ENCODE measurements at places on chromosomes 1 and 21.
A peak's percentile ranks its signal among the peaks of the same experiment; 100 is the strongest.

GRCh38 chr1:226111883-226112261, 49.4 kb downstream of the H3-3A start:
- DNase-seq: no peak

DNA sequence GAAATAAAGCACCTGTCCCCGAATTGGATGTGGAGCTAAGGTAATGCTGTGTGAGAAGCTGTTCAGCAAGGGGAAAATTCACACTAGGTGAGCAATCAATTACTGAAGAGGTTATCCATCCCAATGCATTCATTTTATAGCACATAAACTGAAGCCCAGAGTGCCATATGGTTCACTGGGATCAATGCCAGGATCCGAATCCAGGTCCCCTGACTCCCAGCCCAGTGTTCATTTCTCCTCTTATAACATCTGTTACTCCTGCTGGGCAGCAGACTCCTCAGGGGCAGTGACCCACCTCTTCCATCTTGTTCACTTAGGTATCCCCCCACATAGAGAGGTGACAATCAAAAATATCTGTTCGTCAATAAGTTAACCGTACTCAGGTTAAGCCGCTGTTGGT, 13.2 kb upstream of the SEC16B start:
- peak; percentile 95 for DNase-seq

GRCh38 chr21:32382108-32382644, 10.6 kb downstream of the URB1 start:
- no peak for DNase-seq

- DNase-seq: peak; percentile 44
These were observed 622 bp downstream of the ELK4 start for GRCh38 chr1:205631010-205631767.

DNA sequence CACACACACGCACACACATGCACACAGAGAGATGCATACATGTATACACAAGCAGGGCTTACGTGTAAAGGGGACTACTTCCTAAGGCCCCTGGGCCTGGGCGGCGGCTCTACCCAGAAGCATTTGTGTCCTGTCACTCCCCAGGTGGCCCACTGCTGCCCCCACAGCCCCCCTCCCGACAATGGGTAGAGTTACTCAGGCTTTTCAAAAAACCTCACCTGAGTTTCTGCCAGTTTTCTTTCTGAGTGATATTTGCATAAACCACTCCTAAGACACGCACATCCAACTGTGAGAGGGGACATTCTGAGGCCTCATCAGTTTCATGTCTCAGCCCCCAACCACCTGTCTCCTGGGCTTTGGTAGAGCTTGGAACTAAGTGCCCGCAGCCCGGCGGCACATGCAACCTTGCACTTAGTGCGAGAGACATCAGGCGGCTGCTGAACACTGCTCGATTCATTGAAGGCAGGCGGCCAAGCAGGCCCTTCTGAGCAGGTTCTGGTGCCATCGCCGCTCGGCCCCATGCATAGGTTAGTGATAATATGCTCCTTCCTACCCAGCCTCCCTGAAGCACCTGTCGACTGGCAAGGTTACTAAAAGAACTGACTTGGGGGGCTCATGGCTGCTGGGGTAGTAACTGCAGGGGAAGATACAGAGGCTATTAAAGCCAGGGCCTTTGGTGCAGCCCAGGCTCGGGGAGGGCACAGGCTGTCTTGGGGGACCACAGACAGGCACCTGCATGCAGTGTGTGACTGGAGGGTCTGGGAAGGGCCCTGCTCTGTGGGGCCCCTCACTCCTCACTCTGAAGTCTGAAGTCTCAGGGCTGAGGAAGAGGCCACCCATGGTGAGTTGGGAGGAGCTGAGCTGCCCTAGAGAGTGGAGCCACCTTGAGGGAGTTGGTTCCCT, 364.2 kb upstream of the VAMP3 start:
- no peak for DNase-seq

- no peak for DNase-seq
These were observed 16.2 kb upstream of the SERINC2 start for GRCh38 chr1:31396633-31397351.

DNA sequence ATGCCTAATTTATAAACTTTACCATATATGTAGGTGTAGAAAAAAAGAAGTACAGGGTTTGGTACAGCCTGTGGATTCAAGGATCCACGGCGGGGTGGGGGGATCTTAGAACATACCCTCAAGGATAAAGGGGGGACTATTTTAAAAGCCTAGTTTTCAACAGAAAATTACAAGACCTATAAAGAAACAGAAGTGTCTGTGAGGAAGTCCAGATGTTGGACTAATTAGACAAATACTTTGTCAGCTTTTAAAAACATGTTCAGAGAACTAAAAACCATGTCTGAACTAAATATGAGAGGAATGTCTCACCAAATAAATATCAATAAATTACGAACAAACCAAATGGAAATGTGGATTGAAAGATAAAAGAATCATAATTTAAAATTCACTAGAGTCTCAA, 51.6 kb downstream of the TRMT1L start:
- DNase-seq: no peak

DNA sequence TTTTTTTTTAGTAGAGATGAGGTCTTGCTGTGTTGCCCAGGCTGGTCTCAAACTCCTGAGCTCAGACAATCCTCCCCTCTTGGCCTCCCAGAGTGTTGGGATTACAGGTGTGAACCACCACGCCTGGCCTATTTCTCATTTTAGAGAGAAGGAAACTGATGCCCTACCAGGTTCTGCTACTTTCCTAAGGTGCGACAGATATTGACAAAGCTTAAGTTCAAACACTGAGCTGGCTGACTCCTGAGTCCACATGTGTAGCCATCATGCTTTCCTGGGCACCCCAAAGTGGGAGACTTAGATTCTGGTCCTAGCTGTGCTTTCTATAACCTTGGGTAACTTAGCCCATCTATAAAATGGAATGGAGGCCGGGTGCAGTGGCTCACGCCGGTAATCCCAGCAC, 5.1 kb upstream of the TMEM222 start:
- DNase-seq: no peak

DNA sequence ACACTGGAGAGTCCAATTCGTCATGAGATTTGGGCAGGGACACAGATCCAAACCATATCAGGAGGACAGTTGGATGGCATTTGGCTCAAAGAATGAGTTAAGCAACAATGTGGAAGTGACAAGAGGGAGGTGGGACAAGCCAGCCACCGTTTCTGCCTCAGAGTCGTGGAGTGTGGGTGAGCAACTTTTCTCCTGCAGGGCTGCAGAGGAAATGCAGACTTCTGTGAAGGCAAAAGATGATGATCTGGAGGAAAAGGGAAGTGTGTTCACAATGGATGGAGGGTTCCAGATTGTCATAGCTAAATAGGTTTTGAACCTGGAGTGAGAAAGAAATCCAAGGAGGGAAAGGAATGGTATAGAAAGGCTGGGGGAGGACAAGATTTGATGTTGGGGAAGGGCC, 16.4 kb upstream of the KANK4 start:
- DNase-seq: no peak

- DNase-seq: no peak
These were observed 41.3 kb downstream of the DYRK1A start for GRCh38 chr21:37407719-37408420.

GRCh38 chr1:5571861-5572401, 420.3 kb downstream of the NPHP4 start:
- DNase-seq: no peak

DNA sequence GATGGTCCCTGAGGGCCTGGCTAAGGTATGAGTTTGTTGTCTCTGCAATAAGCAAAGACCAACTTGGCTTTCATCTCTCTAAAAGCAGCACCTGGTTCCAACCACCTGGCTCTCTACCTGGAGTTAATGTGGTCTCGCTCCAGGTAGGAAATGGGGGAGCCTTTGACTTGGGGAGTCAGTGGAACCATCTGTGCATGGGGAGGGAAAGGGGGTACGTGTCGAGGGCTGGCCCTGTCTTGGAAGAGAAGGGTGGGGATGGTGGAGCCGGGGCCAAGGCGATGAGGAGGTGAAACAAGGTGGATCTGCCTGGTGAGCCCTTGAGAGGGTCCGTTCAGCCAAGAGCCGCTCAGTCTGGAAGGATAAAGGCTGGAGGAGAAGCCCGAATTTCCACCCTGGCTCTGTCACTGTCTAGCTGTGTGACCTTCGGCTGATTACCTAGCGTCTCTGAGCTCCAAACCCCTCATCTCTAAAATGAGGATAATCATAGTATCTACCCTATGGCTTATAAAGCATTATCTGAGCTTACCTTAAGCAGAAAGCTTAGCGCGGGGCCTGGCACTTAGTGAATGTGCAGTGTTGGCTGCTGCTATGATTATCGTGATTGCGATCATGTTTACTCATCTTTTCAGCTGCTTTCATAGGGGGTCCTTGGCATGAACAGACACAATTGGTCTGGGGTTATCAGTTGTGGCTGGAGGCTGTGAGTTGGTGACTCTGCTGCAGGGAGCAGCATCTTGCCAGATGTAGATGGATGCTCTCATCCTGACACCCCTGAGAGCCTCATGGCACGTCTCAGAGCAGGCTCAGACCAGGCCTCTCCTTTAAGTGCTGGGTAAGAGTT, 78.7 kb downstream of the ACTL8 start:
- DNase-seq: no peak

GRCh38 chr1:62425041-62425440, 11.8 kb upstream of the USP1 start:
- DNase-seq: no peak

- DNase-seq: no peak
These were observed 25.3 kb downstream of the CR1L start for GRCh38 chr1:207670192-207670591.

GRCh38 chr1:90746857-90747256, 29.8 kb upstream of the BARHL2 start:
- no peak for DNase-seq

DNA sequence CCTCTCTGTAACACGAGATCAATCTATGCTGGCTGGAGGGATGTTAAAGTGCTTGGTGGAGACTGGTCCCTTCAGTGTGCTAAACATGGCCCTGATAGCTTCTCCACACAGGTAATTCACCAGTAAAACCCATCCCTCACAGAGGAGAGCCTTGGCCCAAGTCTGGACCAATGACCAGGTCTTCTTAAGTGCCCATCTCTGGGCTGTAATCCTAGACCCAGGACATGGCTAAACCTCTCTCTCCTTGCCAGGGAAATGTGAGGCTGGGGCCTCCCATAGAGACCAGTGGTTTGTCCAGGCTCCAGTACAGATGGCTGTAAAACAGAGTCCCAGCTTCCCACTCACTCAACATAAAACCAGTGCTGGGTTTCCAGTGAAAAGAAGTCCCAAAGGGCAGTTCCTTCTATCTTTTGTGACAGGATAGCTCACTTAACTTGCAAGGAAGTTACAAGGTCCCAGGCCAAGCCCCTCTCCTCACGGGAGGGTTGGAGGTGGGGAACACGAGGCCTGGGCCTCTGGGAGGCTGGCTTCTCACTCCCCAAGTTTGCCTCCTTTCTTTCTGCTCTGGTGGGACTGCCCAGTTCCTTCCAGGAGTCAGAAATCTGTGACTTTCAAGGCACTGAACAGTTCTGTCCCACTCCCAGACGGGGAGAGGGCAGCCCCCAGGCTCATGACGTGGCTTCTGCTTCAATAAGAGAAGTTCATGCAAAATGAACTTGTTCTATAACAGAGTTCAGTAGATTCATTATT, 2.2 kb upstream of the KIF17 start:
- no peak for DNase-seq

All from NCI-H1694 treated with DMSO at 0.1 percent for 48 hours (cell line).